ENCODE measurements at places on chromosomes 12 and 14.

GRCh38 chr12:70365398-70365647 lies 767 bp upstream of the KCNMB4 start:
- no peak for DNase-seq

DNA sequence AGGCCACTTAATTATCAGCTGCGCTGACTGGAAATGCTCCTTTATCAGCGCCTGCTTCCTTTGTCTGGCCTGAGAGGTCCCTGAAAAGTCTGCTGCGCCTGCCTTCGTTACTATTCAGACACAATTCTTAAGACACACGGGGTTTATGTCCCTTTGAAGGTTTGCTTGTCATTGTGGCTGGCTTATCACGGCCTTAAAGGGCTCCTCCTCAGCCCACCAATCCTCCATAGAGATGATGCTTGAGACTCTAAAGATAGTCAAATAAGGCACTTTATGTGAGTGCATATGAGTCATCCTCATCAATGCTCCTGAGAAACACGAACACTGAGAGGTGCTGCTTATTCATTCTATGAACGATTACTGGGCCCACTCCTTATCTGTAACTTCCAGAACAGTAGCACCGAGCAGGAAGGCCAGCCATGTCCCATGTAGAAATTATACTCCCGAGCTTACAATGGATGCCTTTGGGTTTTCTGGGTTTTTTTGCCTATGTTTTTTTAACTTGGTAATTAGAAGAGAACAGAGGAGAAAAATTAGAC lies 1268.2 kb upstream of the TMEM132C start:
- DNase-seq: no peak

- DNase-seq: no peak
Measured at GRCh38 chr14:91253795-91254323, 9.4 kb upstream of the GPR68 start.

- no peak for DNase-seq
Measured at GRCh38 chr12:21962236-21962635, 21.0 kb upstream of the ABCC9 start.

GRCh38 chr14:64213086-64213485 lies 81.1 kb downstream of the ESR2 start:
- DNase-seq: no peak

- no peak for DNase-seq
Measured at GRCh38 chr14:61574514-61574807, 120.9 kb upstream of the HIF1A start.

DNA sequence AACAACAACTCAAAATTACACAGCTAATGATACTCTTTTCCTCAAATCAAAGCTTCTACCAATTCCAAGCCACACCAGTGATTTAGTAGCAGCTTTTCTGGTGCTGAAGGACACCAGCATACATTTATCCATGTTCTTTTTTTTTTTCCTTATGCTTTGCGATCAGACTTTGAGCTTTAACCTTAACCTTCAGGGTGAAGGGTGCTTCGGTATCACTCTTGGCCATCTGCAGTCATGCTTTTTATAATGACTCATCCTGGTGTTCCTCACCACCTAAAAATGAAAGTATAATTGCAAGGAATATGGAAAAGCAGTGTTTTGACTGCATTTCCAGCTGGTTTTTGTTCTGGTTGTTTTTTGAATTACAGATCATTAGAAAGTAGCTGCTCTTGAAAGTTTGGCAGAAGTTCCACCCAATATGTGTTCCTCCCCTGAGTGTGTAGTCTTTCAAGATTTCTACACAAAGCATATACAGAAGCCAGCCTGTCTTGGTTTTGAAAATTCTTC lies 1.3 kb upstream of the SLC41A2 start:
- DNase-seq: no peak

GRCh38 chr14:77208291-77208978 lies 26.8 kb downstream of the TMEM63C start:
- peak; percentile 75 for DNase-seq

DNA sequence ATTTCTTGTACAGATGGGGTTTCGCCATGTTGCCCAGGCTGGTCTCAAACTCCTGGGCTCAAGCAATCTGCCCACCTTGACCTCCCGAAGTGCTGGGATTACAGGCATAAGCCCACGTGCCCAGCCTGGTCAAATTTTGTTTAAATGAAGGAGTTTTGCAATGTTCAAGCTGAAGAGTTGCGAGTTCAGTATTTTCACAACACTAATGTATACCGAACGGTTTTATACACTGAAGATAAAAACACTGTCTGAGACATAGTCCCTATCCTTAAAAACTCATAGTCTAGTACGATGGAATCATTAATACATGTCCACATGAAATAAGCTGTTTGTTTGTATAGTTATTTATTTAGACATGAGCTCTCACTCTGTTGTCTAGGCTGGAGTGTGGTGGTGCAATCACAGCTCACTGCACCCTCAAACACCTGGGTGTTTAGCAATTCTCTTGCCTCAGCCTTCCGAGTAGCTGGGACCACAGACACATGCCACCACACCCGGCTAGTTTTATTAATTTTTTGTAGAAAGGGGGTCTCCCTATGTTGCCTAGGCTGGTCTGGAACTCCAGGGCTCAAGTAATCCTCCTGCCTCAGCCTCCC lies 15.4 kb downstream of the TRAPPC6B start:
- no peak for DNase-seq

DNA sequence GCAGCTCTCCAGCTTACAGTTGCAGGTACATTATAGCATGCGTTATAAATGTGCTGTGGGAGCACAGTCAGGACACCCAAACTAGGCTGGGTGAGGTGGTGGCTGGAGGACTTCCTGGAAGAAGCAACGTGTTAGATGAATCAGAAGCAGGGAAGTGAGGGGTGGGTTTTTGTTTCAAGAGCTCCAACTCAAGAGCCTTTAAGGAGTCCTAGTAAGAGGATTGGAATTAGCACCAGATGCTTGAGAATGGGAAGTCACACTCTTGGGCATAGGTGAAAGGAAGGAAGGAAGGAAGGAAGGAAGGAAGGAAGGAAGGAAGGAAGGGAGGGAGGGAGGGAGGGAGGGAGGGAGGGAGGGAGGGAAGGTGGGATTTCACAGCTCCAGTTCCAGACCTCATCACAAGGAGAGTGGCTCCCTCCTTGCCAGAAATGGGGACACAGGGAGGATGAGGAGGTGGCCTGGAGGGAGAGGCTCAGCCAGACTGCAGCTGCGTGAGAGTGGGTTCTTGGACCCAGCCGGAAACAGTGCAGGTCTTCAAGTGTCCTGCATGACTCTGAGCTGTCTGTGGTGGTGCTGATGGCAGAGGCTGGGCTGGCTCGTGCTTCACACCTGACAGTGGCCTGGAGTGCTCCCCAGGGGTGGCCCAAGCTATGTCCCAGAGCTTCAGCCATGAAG lies 115.7 kb upstream of the GSC start:
- no peak for DNase-seq

DNA sequence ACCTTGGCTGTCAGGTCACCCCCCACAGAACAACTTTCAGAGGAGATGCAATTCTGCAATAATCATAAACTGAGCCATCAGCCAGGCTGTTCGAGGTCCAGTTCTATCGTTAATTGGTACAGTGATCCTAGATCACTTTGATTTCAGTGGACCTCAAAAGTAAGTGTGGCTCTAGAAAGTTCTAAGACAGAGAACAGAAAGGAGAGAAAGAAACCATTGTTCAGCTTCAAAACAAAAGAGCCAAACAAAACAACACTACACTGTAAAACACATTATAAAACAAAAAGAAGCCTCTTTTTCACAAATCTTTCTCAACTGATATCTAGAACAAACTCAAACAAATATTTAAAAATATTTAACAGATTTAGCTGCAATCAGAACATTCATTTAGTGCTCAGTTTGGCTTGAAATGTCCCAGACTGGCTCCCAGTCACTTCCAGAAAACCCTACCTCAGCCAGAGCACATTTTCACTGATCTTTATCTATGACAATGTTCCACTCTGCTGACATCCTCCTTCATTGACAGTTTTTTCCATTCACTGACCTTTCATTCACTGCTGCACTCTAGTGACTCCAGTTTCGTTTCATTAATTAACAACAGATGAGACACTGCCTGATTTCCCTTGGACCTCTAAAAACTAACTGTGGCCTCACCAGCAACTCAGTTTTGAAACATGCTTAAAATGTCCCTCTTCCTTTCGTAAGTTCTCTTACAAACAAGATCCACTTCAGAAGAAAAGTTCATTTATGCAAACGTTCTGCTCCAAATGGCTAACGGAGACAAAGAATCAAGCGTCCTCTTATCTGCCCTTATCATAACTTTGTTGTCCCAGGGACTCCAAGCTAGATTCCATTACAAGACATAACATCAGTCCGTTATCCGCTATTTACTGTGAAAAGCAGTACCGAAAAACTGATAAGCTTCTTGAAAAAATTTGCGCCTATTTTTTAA lies 56.8 kb downstream of the DUSP16 start:
- no peak for DNase-seq

DNA sequence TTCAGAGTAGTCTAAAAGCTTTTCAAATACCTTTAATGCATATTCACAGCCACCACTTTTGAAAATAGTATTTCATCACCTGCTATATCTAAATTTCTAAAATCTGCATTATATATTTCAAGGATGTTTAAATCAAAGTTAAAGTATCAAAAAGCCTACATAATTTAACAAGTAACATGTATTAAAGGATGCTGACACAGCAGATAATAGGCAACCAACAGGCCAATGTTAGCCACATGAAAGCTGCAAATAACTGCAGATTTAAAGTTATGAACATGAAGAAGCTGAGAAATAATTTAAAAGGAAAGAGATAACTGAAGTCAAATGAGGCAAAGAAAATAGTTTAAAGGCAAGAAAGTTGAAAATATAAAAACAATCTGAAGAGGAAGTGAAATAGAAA lies 39.8 kb upstream of the NELL2 start:
- DNase-seq: no peak
